Foreskin melanocyte (primary cell): ENCODE measurements at places on chromosomes 2 and 18.

DNA sequence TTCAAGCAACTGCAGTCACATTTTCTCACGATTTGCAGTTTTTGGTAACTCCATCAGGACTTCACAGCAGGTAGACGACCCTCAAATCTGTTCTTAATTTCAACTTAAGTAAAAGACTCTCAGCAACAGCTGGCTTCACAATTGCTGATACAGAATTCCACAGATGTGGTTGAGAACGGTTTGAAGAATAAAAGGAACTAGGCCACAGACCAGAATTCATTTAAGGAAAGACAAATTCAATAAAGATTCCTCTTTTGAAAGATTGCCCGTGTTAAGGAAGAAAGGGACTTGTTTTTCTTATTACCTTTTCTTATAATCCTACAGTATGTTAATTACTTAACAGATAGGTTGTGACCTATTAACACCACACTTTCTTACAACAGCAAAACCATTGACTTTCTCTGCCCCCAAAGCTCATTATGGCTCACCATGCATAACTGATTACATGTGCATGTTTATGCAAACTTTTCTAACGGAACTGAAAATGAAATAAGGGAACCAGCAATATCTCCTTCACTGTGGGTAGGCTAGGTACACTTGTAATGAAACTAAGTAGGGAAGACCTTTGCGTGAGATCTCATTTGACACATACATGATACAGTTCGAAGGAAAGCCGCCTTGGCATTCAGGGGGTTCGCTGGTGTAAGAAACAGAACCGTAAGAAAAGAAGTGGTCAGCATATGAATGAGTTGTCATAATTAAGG lies 4.7 kb upstream of the ZNF516 start:
- no peak for DNase-seq

DNA sequence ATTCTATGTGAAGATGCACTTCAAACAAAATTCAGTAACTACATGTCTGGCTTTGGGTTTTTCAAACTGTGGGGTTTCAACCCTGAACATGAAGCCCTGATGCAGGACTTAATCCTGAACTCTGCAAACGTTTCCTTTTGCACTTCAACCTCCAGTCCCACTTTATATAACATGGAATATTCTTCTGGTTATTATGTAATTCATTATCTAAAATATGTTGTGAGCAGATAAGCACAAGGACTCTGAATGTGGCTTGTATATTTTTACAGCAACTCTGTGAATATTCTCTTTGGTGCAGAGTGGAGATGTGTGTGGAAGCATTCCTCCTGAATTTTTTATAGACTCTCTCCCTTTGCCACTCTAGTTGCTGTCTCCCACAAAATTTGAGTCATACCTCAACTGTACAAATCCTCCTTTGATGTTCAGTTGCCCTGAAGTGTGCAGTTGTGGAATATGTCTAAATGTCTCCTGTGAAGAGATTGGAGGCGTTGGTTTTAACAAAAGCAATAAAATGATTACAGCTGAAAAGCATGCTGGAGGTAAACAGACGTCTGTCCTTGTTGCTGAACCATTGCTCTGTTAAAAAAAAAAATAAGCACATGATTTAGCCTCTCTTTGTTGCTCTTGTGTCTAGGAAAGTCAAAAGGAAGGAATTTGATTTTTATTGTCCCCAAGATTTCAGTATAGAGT lies 205.1 kb upstream of the NRP2 start:
- DNase-seq, result no peak

GRCh38 chr2:239231231-239232194 lies 169.3 kb downstream of the HDAC4 start:
- DNase-seq, result no peak

DNA sequence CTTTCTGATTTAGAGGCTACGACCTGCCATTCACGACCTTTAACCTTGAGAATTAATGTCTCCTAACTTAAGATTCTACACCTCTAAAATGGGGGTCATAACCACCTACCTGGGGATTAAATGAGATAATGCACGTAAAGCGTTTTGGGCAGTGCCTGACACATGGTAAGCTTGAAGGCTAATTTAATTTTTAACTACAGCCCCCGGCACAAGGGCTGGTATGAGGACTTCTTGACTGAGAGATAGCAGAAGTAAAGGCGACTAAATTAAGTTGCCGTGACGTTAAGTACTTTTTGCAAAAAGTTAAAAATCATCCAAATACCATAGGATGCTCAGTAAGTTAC lies 549 bp downstream of the MRPL35 start:
- no peak for DNase-seq

DNA sequence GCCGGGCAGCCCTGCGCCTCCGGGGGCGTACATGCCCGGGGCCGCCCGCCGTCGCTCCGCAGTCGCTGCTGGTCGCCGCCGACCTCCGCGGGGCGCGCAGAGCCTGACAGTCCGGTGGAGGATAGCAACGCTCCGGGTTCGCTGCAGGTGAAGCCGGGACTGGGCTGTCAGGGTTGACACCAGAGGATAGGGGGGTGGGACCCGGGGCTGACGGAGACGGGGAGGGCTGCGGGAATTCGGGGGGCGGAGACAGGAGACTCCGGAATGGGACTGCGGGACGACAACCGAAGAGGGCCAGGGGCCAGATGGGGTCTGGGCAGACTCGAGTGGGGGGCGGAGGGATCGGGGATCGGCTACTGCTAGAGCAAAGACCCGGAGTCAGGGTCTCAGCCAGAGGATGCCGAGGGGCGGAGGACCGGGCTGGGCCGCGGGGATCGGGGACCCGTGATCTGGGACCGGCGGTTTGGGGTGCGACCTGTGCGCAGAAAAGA lies 403 bp downstream of the TMEM127 start:
- DNase-seq, result no peak

DNA sequence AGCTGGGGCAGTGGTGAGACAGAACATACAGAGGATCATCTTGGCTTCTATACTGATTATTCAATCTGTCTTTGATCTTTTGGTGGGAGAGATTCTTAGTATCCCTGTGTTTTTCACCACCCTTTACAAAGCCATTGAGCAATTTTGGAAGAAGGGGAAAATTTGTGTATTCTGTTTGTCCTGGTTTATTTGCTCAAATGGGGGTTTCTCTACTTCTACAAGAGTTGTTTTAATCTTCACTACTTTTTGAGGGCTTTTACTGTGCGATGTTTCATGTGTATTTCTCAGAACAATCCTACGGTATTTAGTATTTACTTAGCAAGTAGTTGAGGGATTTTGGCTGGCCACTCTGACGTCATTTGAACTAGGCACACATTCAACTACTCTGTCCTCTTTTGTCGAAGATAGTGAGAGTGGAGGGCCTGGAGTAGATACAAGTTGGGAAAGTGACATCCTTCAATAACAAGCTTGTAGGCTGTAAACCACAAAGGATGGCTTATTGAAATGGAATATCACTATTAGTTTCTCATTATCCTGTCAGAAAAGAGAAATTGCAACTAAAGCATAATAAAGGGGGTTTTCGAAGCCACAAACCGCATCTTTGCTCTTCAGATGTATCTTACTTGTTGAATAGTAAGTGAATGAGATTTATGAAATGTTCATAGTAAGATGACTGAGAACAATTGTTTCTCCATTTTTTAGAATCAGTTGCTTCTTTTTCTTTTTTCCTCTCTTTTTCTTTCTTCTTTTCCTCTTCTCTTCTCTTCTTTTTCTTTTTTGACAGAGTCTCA lies 24.8 kb downstream of the FMNL2 start:
- DNase-seq, result no peak

- DNase-seq, result no peak
Observed at GRCh38 chr2:165114346-165114939, 89.4 kb downstream of the SCN3A start.
